AML-193 (cell line): ENCODE measurements at places on chromosomes 16 and 17.

DNA sequence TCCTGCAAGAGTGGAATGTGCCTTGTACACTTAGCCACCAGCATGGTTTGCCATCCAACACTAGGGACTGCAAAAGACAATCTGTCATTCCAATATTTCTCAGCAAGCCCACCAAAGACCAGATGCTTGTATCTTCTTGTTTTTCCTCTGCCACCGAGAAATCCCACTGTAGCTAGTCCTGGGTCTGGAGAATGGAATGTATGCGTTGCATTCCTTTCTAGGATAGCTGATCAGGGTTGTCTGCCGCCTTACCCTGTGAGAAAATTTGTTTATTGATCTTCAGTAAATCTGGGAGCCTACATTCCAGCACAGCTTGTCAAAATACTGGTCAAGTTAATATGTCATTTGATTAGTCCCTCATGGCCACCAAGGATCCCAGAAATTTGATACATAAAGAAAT is 28.1 kb upstream of the ADAMTS18 start:
- no peak for DNase-seq

GRCh38 chr16:86467490-86467889 is 42.8 kb upstream of the FOXF1 start:
- DNase-seq, result no peak

- no peak for DNase-seq
Observed at GRCh38 chr17:4476511-4477070, 22.1 kb upstream of the SPNS2 start.

GRCh38 chr16:23333831-23334456 is 31.8 kb downstream of the SCNN1B start:
- no peak for DNase-seq

DNA sequence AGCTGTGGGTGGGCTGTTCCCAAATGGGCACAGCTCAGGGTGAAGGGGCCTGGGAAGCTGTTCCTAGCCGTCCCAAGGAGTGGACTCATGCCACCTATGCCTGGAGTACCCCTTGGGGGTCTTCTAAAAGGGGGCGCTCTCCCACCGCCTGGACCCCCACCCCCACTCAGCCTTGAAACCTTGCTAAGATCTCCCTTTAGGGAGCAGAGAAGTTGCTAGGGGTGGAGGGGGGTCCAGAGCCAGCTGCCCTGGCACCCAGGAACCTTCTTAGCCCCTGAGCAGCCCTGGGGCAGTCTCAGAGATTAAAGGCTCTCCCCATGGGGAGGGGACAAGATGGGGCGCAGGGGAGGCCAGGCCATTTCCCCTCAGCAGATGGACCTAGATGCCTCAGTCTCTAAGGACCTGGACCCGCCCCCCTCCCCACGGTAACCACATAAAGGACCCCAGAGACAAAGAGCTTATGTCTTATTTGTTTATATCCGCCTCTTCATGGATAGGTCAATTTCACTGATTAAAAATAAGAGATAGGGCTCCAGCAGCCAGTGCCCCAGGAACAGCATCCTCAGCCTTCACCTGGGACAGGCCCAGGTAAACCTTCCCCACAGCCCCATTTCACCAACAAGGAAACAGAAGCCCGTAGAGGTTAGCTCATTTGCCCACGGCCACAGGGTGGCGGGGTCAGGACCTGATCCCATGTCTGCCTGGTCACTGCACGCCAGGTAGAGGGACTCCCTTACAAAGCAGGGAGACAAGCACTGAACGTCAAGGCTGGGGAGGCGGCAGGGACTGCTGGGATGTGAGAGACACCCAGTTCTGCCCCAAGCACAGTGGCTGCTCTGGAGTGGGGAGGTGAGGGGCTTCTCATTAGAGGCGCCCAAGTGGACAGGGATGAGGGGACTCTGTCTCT is 3.4 kb downstream of the MTSS2 start:
- no peak for DNase-seq

DNA sequence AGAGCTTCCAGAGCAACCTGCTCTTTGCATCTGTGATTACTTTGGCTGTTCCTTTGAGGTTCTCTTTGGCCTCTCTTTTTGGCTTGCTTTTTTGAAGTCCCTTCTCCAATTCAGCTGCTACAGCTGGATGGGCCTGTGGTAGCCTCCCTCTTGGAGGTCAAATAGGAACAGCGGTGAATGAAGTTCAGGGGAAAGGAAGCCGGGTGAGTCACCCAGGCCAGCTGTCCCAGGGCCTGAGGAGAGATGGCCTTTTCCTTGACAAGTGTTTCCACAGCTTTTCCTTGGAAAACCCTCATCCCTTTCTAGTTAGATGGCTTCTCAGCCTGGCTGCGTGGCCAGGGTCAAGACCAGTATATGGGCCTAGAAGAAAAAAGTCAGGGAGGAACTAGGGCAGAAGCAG is 103.1 kb downstream of the STX8 start:
- no peak for DNase-seq

GRCh38 chr16:84918006-84918909 is 93.1 kb downstream of the ZDHHC7 start:
- DNase-seq, result no peak

- DNase-seq, result peak; percentile 13
Observed at GRCh38 chr16:81879625-81880024, 100.5 kb downstream of the PLCG2 start.

- peak; percentile 57 for DNase-seq
Observed at GRCh38 chr16:71542377-71542776, 16.2 kb downstream of the CHST4 start.

DNA sequence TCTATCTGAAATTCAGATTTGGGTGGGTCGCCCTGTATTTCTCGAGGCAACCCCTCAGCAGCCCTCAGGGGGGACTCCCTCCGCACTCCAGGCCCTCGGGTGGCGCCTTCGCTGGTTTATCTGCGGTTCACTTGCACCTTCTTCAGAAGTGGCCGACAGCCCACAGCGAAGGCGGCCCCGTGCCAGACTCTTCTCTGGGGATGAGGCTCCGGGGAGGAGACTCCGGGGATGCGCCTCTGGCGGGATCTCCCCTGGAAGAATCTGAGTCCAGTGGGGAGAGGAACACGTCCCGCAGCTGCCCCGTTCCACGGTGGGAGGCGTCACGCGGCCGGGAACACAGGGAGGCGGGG is 63.9 kb upstream of the DNAJA2 start:
- peak; percentile 12 for DNase-seq

- DNase-seq, result no peak
Observed at GRCh38 chr17:82687375-82687861, 11.1 kb downstream of the RAB40B start.
